ENCODE measurements at places on chromosomes 4 and X.
A peak's percentile ranks its signal among the peaks of the same experiment; 100 is the strongest.

- DNase-seq, result no peak
These were observed 92.1 kb downstream of the AFF1 start for GRCh38 chr4:87026800-87027495.

DNA sequence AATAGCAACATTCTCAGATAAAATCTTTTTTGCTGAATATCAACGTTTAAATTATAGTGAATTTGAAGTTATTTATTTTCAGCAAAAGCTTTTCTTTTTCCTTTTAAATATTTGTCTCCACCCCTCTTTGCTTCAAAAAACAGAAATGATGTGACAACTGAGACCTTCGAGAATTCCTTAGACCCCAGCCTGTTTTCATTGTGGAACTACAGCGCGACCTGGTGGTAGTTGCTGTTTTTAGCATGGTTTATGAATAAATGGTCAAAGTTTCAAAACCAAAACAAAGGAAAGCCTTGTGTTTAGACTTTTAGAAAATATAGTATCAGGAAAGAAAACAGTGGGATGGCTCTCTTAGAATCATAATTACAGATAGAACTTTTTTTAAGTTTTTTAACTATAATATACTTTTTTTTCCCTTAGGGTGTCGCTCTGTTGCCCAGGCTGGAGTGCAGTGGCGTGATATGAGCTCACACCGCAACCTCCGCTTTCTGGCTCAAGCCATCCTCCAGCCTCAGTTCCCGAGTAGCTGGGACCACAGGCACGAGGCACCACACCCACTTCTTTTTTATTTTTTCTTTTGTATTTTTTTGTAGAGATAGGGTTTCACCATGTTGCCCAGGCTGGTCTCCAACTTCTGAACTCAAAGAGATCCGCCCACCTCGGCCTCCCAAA, 26.8 kb upstream of the TMEM184C start:
- no peak for DNase-seq

- DNase-seq, result no peak
These were observed 168.7 kb downstream of the PRDM5 start for GRCh38 chr4:120753854-120754253.

- no peak for DNase-seq
These were observed 88.9 kb downstream of the COX7B2 start for GRCh38 chr4:46820154-46820553.

DNA sequence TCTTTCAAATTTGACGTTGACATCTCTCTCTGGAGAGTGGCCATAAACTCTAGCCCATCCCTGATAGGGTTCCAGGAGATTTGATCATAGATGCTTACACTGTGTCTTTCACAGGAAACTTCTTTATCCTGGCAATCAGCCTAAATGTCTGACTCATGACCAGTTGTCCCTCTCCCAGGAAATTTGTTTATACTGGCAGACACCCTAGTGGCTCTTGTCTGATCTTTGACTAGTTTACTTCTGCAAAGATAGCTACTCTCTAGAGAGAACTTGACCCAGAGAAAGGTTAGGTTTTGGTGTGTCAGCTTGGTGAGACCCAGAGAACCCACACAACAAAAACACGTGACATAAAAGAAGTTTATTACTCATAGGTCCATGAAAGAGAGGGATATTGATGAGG, 509.8 kb downstream of the CENPC start:
- no peak for DNase-seq

DNA sequence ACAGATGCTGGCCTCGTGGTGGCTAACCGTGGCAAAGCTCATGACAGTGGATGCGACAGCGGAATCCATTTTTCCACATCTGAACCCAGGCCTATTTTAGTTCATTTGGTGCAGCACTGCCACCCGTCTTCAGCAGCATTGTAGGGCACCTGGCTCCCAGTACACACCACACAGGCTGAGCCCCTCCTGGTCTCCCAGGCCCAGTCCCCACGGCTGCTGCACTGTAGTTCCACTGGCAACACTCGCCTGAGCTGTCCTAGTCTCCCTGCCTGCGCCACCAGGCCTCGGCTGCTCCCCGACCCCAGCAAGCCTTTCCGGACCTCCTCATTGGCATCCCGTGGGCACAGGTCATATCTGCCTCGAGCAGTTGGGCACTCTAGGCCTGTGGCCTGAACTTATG, 76.2 kb downstream of the MTMR1 start:
- DNase-seq, result no peak

GRCh38 chr4:3491681-3492405, 28.7 kb downstream of the DOK7 start:
- peak; percentile 24 for DNase-seq

DNA sequence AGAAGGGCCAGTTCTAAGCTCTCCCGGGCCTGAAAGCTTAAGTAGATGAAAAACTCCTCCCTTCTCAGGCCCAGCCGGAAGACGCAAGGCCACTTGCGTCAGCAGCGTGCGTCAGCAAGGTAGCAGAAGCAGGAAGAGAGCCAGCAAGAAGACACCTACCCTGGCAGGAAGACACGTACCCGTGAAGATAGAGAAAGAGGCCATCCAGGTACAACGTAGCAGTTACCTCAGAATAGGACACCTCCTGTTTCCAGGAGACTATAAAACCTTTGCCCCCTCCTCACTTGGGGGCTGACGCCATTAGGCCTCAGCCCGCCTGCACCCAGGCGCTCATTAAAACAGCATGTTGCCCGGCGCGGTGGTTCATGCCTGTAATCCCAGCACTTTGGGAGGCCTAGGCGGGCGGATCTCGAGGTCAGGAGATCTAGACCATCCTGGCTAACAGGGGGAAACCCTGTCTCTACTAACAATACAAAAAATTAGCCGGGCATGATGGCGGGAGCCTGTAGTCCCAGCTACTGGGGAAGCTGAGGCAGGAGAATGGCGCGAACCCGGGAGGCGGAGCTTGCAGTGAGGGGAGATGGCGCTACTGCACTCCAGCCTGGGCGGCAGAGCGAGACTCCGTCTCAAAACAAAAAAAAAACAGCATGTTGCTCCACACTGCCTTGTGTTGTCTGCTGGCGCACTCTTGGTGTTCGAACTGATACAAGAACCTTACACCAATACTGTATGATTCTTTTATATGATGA, 242.7 kb upstream of the NWD2 start:
- DNase-seq, result no peak

DNA sequence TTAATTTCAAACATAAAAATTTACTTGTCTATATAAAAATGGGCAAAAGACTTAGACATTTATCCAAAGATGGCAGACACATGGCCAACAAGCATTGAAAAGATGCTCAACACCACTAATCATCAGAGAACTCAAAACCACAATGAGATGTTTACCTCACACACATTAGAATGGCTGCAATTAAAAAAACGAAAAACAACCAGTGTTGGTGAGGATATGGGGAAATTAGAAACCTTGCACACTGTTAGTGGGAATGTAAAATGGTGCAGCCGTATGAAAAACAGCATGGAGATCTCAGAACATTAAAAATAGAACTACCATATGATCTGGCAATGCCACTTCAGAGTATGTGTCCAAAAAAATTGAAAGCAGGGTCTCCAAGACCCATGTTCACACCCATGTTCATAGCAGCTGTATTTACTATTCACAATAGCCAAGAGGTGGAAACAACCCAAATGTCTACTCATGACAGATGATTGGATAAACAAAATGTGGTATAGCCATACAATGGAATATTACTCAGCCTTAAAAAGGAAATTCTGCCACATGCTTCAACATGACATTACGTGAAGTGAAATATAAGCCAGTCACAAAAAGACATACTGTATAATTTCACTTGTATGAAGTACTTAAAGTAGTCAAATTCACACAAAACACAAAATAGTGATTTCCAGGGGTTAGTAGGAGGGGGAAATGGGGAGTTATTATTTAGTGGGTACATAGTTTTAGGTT, 146.2 kb downstream of the SOWAHB start:
- DNase-seq, result no peak

DNA sequence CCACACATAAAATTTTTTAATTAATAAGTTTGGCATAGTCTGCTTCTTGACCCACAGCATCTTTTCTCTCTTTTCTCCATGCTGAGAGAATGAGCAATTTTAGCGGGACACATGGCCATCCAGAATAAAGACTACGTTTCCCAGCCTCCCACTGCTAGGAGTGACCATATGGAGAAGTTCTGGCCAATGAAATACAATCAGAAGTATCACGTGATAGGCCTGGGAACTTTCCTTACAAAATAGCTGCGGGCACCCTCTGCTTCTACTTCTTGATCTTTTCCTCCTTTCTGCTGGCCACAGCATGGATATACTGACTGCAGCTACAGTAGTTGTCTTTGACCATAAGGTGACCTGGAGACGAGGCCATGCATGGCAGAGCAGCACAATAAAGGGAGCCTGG, 348.0 kb downstream of the BCOR start:
- DNase-seq, result no peak

- no peak for DNase-seq
These were observed 302.0 kb downstream of the FRMPD4 start for GRCh38 chrX:12440246-12440645.

- DNase-seq, result peak; percentile 55
These were observed 24.3 kb upstream of the SRD5A3 start for GRCh38 chr4:55321707-55322264.

DNA sequence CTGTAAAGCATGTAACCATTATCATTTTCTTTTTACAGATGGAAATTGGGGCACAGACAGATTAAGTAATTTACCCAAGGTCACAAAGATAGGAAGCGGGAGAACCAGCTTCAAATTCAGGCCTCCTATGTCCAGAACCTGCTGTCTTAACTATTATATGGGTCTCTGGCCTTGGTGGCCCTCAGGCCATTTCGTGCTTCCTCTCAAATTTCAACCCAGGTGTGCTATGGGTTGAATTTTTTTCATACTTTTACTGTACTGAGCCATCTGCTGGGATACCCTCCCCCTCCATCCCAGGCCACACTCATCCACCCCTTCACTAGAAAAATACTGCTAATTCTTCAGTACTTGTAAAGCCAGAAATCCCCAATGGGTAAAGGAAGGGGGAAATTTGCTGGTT, 42.3 kb downstream of the KLF3 start:
- DNase-seq, result no peak

- DNase-seq, result no peak
These were observed 26.9 kb upstream of the HPSE start for GRCh38 chr4:83361416-83362103.

- DNase-seq, result no peak
These were observed 49.2 kb upstream of the HDAC8 start for GRCh38 chrX:72621625-72622485.

DNA sequence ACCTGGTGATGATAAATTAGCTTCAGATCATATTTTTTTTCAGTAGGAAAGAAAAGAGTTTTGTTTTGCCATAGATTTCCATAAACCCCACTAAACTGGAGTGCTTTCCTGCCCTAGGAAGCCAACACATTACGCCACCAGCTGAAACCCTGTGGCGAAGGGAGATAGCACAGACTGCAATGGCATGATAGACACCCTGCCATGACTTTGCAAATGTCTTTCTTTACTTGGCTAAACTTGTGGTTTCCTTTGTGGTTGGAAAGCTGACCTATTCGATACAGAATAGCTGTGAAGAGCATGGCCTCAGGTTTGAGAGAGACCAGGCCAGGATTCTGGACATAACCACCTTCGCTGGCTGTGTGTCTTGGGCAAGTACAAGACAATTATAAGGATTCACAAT, 19.1 kb downstream of the MFAP3L start:
- DNase-seq, result no peak

- DNase-seq, result no peak
These were observed 364.7 kb downstream of the PCDH7 start for GRCh38 chr4:31084806-31085416.

GRCh38 chrX:156001667-156002021, 4.1 kb downstream of the IL9R start:
- no peak for DNase-seq

- no peak for DNase-seq
These were observed 1.6 kb upstream of the LIN54 start for GRCh38 chr4:83012200-83012686.

GRCh38 chr4:8702516-8703400, 110.2 kb downstream of the CPZ start:
- DNase-seq, result no peak

- DNase-seq, result no peak
These were observed 833.5 kb upstream of the ADGRL3 start for GRCh38 chr4:60366661-60367060.

DNA sequence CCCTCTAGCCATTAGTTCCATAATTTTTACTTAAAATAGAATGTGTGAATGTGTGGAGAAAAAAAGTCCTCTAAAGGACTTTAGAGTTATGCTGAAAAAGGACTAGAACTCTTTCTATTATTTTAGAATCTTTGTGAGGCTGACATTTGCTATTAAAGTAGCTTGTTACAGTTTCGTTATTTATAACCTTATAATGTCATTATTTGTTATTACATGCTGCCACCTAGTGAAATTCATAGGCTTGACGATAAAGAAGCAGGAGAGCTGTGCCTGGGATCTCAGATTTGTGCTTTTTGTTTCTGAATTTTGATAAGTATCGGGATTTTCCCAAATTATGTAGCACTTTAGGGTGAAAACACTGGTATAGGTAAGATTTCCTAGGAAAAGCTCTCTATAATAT, 38.5 kb upstream of the TAPT1 start:
- peak; percentile 10 for DNase-seq

GRCh38 chr4:84159762-84160161, 339.3 kb downstream of the NKX6-1 start:
- DNase-seq, result no peak

DNA sequence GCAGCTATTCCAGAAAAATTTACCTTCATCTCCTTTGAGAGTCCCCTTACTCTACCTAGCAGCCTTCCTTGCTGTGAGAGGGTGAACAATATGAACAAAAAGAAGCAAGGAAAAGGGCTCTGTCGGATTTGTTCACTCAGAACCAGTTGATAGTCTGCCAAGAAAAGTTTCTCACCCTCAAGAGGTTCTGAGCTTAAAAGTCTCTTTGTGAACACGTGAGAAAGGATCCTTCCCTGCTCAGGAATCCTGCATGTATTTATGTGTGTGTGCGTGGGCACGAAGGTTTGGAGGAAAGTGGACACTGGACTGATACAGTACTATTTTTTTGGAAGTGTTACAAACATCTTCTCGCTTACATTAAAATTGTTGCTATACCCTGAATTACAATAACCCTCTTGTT, 178.6 kb upstream of the JADE1 start:
- no peak for DNase-seq

- DNase-seq, result no peak
These were observed 64.2 kb downstream of the MTMR1 start for GRCh38 chrX:150757371-150757770.

DNA sequence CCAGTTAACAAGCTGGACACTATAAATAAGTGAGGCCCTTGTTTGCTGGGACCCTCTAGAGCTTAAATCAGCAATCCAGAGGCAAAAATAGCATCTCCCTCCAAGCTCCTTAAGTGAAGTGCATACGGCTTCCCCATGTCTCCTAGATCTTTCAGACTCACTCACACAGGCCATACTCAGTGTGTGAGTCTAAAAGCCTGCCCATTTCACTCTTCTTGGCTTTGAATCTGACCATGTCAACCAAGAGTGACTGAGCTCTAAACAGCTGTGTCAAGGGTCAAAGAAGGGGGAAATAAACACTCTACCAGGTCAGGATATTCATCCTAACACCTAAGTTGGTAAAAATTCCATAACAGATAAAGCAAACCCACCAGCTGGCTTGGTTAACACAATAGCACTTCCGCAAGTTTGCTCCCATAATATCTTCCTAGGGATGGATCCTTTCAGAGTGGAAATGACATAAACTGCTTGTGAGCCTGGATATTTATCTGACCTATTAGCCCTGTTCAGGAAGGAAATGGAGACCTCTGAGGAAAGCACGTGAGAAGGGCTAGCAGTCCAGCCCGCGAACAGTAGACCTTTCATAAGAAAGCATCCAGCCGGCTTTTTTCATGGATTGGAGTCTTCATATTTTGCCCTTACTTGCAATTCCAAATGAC, 65.6 kb downstream of the MID1 start:
- DNase-seq, result no peak

GRCh38 chr4:25767877-25768725, 94.7 kb downstream of the SEL1L3 start:
- DNase-seq, result peak; percentile 37

Data from AG09309 (cell line).